Activated naive CD4-positive, alpha-beta T cell treated with anti-CD3 and anti-CD28 coated beads, Interleukin-2, amount 50 U/mL, for 16 hours (primary cell): ENCODE measurements at places on chromosomes 11 and 22.
A peak's percentile ranks its signal among the peaks of the same experiment; 100 is the strongest.

DNA sequence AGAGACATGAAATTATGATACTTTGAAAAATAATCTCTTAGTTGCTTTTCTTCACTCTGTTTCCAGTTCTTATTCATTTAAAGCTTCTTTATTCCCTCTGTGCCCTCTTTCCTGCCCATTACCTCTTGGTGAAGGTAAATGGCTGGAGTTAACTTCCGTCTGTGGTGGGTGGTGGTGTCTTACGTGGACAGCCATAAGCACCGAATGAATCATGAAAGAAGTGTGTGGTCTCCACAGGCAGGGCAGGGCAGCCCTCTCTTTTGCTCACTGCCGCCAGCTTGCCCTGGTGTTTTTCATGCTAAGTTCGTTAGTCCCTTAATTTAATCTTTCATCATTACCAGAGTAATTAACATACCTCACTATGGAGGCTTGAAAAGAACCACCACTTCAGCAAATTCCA lies 98.7 kb upstream of the SORL1-AS1 start:
- DNase-seq, result no peak

GRCh38 chr11:35619116-35619854 lies 1.0 kb downstream of the FJX1 start:
- peak; percentile 46 for DNase-seq

- no peak for DNase-seq
Measured at GRCh38 chr22:24144778-24145085, 36.6 kb upstream of the SUSD2 start.

- DNase-seq, result no peak
Measured at GRCh38 chr11:64934682-64935358, 873 bp downstream of the GPHA2 start.

GRCh38 chr11:8715501-8715900 lies 32.9 kb downstream of the RPL27A start:
- DNase-seq, result no peak

GRCh38 chr11:107785401-107785800 lies 73.2 kb downstream of the SLC35F2 start:
- peak; percentile 19 for DNase-seq

- no peak for DNase-seq
Measured at GRCh38 chr11:70645537-70645936, 247.2 kb downstream of the CTTN start.
